ENCODE measurements at places on chromosomes 3 and 15. TPM values are rescaled to one million over a fixed set of nuclear protein-coding genes. Genes with fewer than 3 reads are reported as not detected.

TRPM1 gene
- not detected for total RNA-seq

TMEM266 gene
- total RNA-seq, result not detected

GBE1 gene
- 20.2 TPM for total RNA-seq

DNA sequence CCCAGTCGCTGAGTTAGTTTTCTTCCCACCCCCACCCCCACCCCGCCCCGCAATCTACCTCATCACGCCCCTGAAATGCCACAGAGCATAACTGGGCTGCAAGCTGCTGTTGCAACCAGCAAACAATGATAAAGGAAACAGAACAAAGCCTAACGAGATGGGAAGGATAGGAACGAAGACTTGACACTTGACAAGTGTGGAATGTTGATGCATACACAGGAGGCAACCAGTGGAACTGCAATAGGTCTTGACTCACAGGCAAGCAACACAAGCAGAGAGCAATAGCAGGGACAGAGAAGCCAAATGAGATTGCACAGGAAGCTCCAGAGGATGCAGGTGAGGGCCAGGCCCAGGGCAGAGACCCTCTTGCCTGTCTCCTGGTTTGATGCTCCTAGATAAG, 225.9 kb downstream of the IGSF11 start:
- no peak for DNase-seq

- DNase-seq, result no peak
Measured at GRCh38 chr15:46034755-46035154, 399.9 kb downstream of the SQOR start.

DNA sequence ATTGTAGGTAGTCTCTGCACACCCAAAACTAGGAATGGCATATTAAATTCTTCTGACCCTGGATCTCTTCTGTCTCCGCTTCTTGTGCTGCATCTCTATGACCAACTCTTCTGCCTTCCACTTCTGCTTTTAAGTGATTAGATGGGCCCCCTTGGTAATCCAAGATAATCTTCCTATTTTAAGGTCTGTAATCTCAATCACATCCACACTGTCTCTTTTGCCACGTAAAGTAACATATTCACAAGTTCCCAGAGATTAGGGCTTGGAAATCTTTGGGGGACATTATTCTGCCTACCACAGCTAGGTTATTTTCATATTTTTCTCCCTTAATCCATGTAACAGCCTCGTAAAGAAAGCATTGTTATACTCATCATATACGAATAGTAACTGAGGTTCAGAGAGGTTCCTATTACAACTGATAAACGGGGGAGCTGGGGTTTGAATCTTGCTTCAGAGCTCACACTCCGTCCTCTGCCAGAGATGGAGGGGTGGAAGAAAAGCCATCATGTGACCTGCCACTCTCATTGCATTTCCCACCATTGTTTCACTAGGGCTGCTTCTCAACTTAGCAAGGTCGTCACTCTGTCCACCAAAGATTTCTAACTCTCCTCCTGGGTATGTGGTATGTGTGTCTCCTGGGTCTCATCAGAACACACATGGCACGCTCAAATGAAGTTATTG, 6.6 kb upstream of the CD47 start:
- DNase-seq, result no peak

DNA sequence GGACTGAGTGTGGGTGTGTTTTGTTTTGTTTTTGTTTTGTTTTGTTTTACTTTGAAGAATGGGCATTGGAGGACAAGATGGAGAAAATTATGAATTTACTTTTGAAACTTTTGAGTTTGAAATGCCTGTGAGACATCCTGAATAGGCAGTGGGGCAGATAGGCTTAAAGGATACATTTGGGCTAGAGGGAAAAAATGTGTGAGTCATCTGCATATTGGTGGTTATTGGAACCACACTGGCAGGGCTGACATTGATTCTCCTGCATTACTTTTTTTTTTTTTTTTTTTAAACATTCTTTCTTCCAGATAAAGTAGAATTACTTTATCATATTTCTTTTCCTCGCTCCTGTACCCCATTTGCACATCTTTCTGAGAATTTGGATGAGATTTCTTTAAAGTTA, 56.1 kb downstream of the CALML4 start:
- DNase-seq, result no peak

GRCh38 chr3:127739347-127740135, 66.8 kb downstream of the ABTB1 start:
- DNase-seq, result no peak

GRCh38 chr3:194005930-194006501, 129.9 kb upstream of the HES1 start:
- no peak for DNase-seq

GRCh38 chr3:87503900-87504498, 227.6 kb upstream of the POU1F1 start:
- peak; percentile 27 for DNase-seq

GRCh38 chr3:39086144-39086543, 21.3 kb downstream of the GORASP1 start:
- no peak for DNase-seq

DNA sequence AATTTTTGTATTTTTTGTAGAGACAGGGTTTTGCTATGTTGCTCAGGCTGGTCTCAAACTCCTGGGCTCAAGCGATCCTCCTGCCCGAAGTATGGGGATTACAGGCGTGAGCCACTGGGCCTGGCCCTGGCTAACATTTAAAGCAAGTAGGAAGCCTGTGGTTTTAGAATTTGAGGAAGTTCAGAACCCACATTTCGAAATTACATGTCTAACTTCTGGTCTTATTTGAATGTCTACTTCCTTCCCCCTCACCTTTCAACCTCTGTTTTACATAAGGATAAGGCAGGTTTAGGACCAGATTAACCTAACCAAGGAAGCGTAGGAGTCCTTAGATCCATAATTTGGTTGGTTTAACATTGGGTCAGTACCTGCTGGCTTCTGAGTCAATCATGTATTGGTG, 120.5 kb upstream of the PROK2 start:
- DNase-seq, result no peak
